ENCODE measurements at places on chromosomes 13 and 19. TPM values are rescaled to one million over a fixed set of nuclear protein-coding genes. Genes with fewer than 3 reads are reported as not detected.

ADGRE3 gene
- 0.30 TPM for total RNA-seq

ATP1A3 gene
- total RNA-seq = 1.8 TPM

ZNF234 gene
- 7.9 TPM for total RNA-seq

PSG6 gene
- not detected for total RNA-seq

NBEA gene
- total RNA-seq = 0.39 TPM

CCDC169 gene
- total RNA-seq = 0.30 TPM

GALP gene
- total RNA-seq = not detected

C19orf85 gene
- total RNA-seq = not detected

OCEL1 gene
- 11.7 TPM for total RNA-seq

STOML3 gene
- not detected for total RNA-seq

CFAP97D2 gene
- total RNA-seq = not detected

S1PR5 gene
- 0.11 TPM for total RNA-seq

CEACAM1 gene
- total RNA-seq = 3.6 TPM

DNA sequence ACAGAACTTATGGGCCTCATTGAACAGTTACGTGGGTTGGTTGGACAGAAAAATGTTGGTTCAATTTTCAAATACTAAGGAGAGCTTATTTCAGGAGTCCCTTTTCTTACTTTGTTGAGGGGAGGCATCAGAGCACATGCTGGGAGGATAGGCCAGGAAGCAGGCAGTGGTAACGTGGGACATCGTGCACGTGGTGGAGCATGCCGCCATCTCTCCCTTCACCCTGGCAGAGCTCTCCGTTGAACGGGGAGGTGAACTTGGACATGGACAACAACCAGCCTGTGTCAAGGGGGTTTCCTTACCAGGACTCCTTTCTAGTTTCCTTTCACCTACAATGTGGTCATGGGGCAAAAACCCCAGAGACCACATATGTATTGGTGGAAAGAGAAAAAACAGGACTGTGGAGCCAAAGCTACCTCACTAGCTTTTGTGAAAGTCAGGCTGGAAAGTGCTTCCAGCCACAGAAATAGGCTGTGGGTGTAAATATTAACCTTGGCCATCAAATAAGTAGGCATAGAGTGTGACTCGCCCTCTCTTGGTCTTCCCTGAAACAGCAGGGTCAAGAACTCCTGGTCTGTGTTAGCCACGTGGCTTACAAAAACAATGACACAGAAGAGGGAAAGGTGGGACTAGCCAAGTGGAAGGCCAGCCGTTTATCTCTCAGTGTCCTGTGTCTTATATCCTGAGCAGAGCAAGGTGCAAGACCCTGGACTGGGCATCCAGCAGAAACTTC lies 14.4 kb downstream of the MICOS13 start:
- DNase-seq = no peak

DNA sequence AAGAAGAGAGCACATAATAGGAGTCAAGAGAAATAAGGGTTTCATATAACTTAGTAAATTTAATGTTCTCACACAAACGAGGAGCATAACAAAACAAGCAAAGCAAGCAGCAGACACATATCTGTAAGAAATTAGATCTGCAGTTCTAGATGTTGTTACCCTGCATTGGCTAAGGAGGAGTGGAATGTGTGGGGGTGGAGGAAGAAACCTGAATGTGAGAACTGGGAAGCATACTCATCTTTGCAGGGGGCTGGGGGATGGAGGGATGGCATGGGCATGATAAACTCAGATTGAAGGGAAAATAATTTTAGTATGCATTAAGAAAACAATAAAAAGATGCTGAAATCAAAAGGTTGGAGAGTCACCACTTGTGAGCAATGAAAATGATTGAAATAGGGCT lies 255.0 kb downstream of the LIG4 start:
- no peak for DNase-seq

GRCh38 chr13:52599037-52599847 lies 43.0 kb upstream of the HNRNPA1L2 start:
- no peak for DNase-seq

GRCh38 chr19:1491849-1492170 lies 829 bp downstream of the REEP6 start:
- no peak for DNase-seq

GRCh38 chr19:49157445-49158224 lies at the start of gene TRPM4:
Gene TRPM4 (plus strand): TSS chr19:49157792. CDS start chr19:49157867, 75 bp downstream.
- DNase-seq = peak; percentile 77

- peak; percentile 79 for DNase-seq
Observed at GRCh38 chr19:8569066-8569771, 8.0 kb downstream of the MYO1F start.

- no peak for DNase-seq
Observed at GRCh38 chr19:38209152-38209551, 14.9 kb downstream of the DPF1 start.

- no peak for DNase-seq
Observed at GRCh38 chr19:13128583-13128982, 10.5 kb downstream of the NACC1 start.

- DNase-seq = no peak
Observed at GRCh38 chr19:47650700-47651099, 41.8 kb downstream of the BICRA start.

- no peak for DNase-seq
Observed at GRCh38 chr13:42964761-42965161, 27.3 kb downstream of the EPSTI1 start.

DNA sequence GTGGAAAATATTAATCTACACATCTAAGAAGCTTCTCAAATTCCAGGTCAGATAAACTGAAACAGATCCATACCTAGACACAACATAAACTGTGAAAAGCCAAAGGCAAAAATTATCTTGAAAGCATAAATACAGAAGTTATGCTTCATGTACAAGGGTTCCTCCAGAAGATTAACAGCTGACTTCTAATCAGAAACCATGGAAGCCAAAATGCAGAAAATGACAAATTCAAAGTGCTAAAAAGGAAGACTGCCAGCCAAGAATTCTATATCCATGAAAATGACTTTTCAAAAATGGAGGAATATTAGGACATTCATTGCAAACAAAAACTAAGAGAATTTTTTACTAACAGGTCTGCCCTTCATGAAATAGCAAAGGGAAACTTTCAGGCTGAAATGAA lies 72.8 kb downstream of the MYO16 start:
- no peak for DNase-seq

- no peak for DNase-seq
Observed at GRCh38 chr13:98771838-98772611, 19.6 kb upstream of the SLC15A1 start.

DNA sequence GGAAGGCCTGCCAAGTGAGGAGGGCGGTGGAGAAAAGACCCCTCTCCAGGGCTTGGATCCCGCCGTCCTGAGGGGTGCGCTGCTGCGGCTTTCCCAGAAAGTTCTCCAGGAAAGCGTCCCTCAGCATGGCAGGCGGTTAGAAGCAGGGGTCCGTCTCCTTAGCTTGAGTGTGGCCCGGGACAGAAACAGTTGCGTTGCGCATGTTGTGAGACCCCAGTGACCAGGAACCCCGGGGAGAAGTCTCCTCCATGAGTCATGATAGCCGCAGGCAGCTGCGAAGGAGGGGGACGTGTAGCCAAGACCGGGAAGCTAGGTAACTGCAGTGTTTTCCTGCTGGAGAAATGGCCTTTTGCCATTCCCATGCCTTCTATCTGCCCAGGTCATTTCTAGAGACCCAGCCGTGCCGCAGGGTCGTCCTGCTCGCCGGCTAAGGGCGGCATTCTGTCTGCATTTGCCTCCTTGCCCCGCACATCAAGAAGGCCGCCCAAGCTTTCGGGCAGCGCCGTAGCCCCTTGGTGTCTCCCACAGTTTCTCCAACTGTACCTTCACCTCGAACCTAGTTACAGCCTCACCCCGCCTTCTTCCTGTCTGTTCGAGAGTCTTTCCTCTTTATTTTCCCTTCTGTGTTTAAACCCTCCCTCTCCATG lies 64.3 kb downstream of the TM9SF2 start:
- DNase-seq = no peak

- DNase-seq = peak; percentile 30
Observed at GRCh38 chr13:30382836-30383525, 39.3 kb upstream of the UBE2L5 start.

- peak; percentile 51 for DNase-seq
Observed at GRCh38 chr19:5225486-5226345, 114.9 kb downstream of the PTPRS start.

GRCh38 chr13:108328848-108329247 lies 59.3 kb downstream of the TNFSF13B start:
- no peak for DNase-seq

DNA sequence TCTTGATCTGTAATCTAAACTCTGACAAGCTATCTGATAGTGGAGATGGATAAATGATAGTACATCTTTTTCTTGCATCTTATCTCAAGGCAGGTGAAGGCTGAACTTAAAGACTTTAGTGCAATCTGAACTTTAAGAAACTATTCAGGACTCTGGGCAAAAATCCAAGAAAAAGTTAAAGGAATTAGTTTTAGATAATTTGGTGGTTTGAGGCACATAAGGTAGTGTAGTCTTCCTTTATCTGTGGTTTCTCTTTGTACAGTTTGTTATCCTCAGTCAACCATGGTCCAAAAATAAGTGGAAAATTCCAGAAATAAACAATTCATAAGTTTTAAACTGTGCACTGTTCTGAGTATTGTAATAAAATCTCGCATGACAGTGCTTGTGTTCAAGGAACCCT lies 172.9 kb downstream of the UGGT2 start:
- no peak for DNase-seq

GRCh38 chr13:49958321-49958720 lies 22.2 kb upstream of the SPRYD7 start:
- no peak for DNase-seq

DNA sequence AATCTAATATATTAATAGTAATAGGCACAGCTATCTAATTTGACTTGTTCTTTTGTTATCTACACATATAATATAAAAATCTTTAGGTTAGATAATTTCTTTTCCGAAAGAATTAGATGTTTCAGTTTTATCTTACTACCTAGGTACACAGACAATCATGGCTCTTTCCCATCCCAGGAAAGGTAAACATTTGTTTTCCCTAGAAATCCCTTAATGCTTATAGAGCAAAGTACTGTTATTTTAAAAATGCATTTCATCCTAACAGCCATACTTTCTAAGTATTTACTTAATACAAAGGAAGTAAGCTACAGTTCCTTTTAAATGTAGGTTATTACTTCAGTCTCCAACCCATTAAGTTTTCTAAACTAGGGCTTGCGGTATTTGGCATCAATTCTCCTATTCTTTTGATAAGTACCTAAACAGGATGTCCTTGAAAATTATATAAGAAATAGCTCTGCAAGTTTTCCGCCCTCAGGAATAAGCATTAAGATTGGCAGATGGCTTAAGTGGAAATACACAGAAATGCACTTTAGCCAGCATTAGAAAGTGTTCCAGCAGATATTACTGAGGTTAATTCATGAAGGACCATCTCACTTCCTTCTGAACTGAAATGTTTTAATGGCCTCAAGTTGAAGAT lies 616.2 kb upstream of the SPRY2 start:
- no peak for DNase-seq

DNA sequence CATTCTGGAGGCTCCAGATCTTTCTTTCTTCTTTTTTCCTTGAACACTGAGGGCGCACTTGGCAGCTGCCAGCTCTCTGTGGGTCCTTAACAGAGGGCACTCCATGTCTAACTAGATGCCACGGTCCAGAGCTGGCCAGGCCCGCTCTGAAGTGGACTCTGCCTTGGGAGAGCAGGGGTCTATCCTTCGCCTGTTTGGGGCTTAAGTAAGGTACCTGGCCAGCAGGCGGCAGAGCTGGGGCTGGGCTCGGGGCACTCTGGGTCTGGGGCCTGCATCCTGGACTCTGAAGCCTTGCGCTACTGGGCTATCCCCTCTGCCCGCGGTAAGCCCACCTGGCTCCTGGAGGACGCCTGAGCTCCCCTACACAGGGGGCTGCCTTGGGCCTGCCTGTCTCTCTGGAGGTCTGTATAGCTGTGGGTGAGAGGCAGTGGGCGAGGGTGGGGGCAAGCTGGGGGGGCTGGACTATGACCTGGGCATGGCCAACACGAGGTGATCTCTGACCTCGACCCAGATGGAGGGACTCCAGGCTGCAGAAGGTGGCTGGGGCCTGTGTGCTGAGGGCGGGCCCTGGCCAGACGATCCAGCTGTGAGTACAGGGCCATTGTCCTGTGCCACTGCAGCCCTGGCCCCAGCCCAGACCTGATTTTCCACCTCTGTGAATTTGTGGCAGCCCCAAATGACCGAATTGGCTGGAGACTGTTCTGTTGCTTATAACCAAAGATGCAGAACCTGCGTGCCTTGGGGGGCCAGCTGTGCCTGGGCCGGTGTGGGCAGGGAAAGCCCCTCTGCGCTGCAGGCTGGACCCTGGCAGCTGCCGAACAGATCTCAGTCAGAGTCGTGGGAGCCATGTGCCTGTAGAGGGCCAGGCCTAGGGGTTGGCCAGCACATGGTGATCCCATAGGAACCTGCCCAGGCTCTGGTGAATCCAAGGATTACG lies 26.5 kb downstream of the CEBPG start:
- no peak for DNase-seq

- DNase-seq = no peak
Observed at GRCh38 chr13:72061613-72062012, 194.6 kb upstream of the DACH1 start.

DNA sequence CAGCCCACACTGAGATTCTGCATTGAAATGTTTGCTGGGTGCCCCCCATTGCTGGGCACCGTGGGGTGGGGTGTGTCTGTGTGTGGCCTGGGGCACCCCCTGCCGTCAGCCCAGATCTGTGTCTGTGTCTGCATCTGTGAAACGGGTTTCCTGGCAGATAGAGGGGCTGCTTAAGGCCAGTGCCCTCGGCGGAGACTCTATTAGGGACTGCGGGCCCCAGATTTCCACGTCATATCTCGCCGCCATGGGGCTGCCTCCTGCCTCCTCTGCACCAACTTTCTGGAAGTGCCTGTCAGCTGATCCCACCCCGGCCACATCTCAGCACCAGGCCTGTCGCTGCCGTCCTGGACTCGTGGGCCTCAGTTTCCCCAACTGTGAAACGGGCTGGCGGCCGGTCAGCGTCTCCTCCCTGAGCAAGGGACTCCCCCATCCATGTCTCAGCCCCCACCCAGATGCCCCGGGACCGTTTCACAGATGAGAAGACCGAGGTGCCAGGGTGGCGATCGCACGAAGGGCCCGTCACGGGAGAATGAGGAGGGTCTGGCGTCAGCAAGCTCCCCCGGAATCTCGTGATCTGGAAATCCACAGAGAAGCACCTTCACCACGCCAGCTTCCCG lies 21.4 kb downstream of the ARID3A start:
- DNase-seq = no peak

GRCh38 chr13:60957816-60958215 lies 457.8 kb downstream of the PCDH20 start:
- DNase-seq = no peak

GRCh38 chr19:5170329-5170745 lies 170.3 kb downstream of the PTPRS start:
- DNase-seq = peak; percentile 78

- no peak for DNase-seq
Observed at GRCh38 chr13:36323951-36324566, 22.1 kb downstream of the SPART start.

- DNase-seq = no peak
Observed at GRCh38 chr13:81686877-81687276, 1346.0 kb upstream of the SPRY2 start.

- DNase-seq = peak; percentile 41
Observed at GRCh38 chr19:12695997-12696365, 450 bp downstream of the FBXW9 start.

Measured in activated CD4-positive, alpha-beta T cell treated with anti-CD3 and anti-CD28 coated beads for 36 hours (primary cell).